LHCN-M2 (cell line): ENCODE measurements at places on chromosomes 5 and 9. TPM values are rescaled to one million over a fixed set of nuclear protein-coding genes. Genes with fewer than 3 reads are reported as not detected.
A peak's percentile ranks its signal among the peaks of the same experiment; 100 is the strongest.

The FOXD4L5 gene
- total RNA-seq = 0.06 TPM in 1 of 2 replicates, not detected in the other

The BHMT2 gene
- total RNA-seq = 0.45 and 0.63 TPM in 2 replicates

The IL9 gene
- not detected in 2 replicates for total RNA-seq

The MARVELD2 gene
- total RNA-seq = 0.26 TPM in 1 of 2 replicates, not detected in the other

The CCDC180 gene
- total RNA-seq = not detected in 2 replicates

GRCh38 chr5:155091063-155091648 lies 77.6 kb downstream of the KIF4B start:
- peak; percentile 35 for DNase-seq

DNA sequence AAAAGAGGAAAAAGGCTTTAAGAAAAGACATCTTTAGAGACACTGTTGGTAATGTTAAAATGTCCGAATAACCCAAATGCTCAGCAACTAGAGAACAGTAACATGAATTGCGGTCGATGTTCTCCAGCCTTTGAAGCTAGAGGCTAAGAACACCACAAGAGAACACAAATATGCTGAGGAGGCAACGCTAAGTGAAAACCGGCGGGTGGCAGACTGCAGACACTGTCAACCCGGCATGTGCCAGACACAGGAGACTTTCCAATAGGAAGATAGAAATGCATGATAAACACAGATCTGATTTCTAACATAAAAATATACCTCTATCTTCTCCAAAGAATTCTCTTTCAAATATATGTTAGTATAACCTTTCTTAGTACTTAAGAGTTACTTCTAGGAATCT lies 18.4 kb upstream of the DDX41 start:
- DNase-seq = no peak

DNA sequence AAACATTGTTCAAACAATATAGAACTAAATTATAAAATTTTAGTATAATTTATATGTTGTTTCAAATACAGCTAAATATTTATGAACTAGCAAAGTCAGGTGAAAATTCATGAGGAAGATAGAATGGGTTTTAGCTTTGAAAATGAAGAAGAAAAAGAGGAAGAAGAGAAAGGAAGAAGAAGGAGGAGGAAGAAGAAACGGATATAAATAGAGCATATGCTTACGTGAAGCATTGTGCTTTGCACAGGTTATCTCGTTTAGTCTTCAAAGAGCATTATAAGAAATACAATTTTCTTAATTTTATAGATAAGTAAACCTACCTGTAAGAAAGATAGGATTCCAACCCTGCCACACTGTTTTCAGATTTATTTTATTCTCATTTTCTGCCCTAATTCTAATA lies 620.6 kb upstream of the DAB2 start:
- no peak for DNase-seq

- DNase-seq = no peak
These were observed 35.4 kb downstream of the SEMA6A start for GRCh38 chr5:116539222-116539621.

DNA sequence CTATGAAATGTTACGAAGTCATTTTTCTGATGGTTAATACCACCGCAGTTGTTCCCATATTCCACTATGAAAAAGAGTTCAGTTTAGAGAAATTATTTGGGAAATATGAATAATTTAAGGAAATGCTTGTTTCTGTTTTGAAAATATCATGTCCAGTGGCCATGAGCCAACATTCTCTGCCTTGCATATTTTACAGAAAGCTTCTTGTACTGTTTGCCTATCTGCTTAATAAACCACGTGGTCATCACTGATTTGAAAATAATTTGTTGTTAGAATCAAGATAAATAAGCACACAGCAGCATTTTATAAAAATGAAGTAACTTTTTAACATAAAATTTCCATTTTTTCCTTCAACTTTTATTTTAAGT lies 381.5 kb upstream of the CDH18 start:
- no peak for DNase-seq

GRCh38 chr5:6636293-6636692 lies 3.1 kb downstream of the SRD5A1 start:
- DNase-seq = no peak

DNA sequence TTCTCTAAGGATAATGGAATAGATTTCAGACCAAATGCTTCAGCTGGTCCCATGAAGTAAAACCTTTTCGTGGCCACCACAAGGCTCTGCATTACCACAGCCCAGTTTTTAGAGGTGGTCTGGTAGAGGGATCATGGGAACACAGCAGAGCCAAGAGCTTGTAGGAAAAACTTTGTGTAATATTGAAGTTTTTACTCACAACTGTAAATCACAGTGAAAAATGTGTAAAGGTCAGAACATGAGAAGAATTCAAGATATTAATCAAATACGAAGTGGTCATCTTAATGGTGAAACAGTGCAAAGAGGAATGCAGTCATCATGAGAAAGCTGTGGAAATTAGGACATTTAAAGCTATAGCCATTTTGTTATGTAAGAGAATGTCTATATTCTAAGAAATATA lies 197.5 kb downstream of the NPR3 start:
- no peak for DNase-seq

- no peak for DNase-seq
These were observed 141.7 kb downstream of the HTR1A start for GRCh38 chr5:63820577-63820976.

DNA sequence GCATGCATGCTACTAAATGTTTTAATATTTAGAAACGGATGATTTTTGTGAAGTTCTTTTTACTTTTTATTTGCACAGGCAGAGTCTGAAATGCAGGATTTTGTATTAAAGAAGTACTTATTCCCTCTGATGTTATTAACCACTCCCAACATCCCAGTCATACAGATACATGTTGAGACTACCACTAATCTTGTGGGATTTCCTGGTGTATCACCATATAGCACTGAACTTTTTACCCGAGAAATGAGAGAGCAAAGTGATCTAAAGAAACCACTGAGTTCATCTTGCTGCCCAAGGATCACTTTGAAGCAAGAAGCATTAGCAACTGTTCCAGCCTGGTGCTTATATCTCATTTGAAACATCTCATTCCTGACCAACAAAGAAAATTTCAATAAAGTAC lies 443.8 kb downstream of the BNC2 start:
- DNase-seq = no peak

DNA sequence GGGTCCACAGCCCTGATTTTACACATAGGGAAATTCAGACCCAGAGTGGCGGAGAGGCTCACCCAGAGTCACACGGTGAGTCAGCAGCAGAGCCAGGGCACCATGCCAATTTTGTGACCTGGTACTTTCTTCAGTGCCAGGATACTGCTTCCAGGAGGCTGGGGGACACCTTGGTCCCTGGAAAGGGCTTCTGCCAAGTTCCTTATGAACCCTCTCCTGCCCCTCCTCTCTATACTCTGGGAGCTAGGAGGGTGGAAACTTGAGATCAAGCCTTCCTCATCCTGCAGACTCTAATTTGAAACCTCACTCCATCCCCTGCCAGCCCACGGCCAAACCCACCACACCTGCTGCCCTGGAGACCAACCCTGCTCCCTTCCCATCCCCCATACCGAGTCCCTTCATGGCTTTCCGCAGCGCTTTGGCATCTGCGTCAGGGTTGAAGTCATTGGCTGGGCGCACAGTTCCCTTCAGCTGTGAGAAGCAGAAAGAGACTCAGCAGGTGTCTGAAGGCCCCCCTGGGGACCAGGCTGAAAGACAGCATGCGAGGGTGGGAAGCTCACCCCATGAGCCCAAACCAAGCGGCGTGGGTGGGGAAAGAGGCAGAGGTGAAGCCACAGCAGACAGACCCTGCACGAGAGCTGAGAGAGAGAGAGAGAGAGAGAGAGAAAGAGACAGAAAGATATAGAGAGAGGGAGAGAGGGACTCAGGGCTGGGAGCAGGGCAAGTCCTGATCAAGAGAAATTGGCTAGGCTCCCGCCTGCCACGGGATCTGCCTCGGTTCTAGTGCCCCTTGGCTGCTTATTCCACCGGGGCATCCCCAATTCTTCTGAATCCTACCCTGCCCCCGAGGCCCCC lies 33.5 kb downstream of the ANXA6 start:
- DNase-seq = peak; percentile 38

DNA sequence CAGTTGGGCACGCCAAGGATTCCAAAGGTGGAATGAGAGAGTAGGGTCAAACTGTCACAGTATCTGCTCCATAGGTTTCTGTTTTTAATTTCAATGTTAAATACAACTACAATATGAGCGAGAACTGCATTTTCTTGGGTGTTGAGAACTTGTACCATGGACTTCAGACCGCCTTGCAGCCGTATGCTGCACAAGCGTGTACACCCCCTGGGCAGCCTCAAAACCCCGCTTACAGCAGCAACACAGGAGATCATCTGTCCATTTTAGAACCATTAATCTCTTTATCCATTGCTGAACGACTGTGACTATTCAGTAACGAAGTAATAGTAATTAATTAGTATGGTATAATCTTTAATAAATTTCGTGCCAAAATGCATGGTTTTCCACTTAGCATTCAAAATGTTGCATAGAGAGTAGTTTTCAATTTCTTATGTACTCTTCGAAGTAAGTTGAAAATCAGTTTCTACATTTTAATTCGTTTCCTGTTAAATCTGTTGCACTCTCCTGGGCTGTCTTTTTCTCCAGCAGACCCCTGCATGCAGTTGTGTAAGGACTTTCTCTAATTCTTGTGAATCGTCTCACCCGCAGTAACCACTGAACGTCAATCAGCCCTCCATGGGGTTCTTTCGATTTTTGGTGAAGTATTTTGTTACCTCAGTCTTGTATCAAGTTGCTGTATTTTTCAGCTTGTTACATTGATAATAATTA lies 42.0 kb upstream of the GARNL3 start:
- DNase-seq = no peak

- DNase-seq = peak; percentile 59
These were observed 222.8 kb upstream of the KLF4 start for GRCh38 chr9:107712390-107712789.

GRCh38 chr9:98686961-98687855 lies 21.5 kb downstream of the GABBR2 start:
- no peak for DNase-seq

- DNase-seq = no peak
These were observed 24.7 kb downstream of the GOLGA2 start for GRCh38 chr9:128250839-128251731.

GRCh38 chr5:3650868-3651267 lies 55.2 kb downstream of the IRX1 start:
- DNase-seq = no peak

GRCh38 chr9:108951578-108951977 lies 17.4 kb downstream of the ABITRAM start:
- no peak for DNase-seq

DNA sequence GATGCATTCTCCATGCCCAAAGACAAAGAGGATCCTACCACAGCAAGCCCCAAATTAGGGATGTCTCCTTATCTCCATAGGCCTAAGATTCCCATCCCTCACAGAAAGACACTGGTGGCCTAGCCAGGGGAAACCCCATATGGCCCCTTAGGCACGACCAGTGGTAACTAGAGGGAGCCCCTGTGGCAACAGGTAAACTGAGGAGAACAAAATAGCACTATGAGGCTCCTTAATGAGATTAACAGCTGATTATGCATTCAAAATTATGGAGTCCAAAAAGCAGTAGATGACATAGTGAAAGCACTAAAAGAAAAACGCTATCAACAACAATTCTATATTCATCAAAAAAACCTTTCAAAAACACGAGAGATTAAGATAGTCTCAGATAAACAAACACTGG lies 234.0 kb downstream of the DIRAS2 start:
- no peak for DNase-seq

DNA sequence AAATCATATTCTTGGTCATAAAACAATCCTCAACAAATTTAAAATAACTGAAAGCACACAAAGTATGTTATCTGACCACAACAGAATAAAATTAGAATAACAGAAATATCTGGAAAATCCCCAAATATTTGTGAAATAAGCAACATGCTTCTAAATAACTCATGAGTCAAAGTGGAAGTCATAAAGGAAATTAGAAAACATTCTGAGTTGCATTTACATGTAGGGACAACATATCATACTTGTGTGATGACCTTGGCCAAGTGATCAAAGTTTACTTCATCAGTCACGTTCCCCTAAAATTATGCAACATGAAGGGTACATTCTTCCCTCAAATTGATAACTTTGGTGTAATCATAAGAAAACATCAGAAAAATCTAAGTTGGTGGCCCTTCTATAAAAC lies 64.7 kb downstream of the CSF2 start:
- peak; percentile 69 for DNase-seq

DNA sequence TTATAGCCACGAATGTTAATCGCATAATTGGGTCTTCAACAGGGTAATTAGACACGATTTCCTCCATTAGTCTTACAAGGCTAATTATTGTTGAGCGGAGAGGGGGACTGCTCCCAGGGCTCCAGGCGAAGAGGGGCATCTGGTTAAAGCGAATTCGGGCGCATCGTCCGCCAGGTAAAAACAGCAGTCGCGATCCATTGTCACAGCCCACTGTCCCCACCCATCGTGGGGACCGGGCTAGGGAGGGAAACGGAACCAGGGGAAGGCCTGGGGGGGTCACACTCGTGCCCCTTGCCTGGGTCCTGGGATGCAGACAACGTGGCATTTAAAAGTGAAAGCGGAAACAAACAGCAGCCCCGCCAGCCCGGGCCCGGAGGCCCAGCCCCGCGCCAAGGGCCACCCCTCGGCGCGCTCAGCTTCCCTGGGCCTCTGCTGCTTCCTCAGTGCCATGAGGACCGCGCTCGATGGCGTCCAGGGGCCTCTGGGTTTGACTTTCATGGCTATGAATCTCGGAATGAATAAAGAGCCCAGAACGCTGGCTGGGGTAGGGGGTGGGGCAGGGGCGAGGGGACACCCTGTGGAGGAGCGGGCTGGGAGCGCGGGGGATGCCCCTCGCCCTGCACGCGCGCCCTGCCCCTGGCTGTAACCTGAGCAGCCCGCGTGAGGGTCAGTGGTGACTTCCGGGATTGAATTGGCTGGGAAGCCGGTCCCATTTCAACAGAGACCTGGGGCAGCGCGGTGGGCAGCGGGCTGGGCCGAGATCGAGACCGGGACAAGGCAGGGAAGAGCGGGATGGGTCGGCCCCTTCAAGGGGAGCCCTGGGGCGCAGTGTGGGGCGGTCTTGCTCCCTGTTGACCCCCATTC lies 99.9 kb downstream of the GTF3C4 start:
- DNase-seq = peak; percentile 24

DNA sequence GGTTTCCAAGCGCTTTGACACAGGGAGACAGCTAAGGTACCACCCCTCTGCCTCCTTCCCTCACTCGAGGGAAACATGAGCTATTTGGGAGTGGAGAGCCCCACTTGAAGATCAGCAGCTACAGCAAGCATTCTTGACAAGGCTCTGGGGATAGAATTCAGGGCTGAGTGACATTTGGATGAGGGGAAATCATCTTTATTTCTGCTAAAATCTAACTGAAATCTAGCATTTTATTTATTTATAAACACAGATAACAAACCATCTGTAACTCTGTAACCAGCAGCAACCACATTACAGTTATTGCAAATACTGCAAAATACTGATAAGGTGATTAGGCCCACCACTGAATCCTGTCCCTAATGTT lies 22.4 kb downstream of the RNF130 start:
- DNase-seq = no peak

GRCh38 chr5:13354611-13355010 lies 589.9 kb downstream of the DNAH5 start:
- DNase-seq = peak; percentile 67

DNA sequence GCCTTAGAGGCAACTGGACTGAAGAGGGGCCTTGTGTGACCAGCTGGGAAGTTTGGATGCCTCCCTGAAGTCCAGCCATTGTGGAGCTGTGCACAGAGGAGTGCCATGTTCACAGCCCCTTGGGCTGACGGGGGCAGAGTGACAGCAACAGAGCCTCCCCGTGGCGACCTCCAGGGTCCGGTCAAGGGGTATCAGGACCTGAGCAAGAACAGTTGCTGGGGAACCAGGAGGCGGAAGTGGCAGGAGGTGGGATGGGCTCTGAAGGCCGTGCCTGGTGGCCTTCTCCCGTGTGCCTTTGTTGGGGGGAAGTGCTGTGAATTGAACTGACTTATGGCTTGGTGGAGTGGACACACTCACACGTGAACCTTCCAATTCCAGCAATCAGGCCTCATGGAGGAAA lies 14.0 kb downstream of the BNIP1 start:
- DNase-seq = no peak

GRCh38 chr5:172466062-172466461 lies 11.7 kb upstream of the SH3PXD2B start:
- DNase-seq = no peak
